ENCODE measurements at places on chromosomes 12 and 14.

DNA sequence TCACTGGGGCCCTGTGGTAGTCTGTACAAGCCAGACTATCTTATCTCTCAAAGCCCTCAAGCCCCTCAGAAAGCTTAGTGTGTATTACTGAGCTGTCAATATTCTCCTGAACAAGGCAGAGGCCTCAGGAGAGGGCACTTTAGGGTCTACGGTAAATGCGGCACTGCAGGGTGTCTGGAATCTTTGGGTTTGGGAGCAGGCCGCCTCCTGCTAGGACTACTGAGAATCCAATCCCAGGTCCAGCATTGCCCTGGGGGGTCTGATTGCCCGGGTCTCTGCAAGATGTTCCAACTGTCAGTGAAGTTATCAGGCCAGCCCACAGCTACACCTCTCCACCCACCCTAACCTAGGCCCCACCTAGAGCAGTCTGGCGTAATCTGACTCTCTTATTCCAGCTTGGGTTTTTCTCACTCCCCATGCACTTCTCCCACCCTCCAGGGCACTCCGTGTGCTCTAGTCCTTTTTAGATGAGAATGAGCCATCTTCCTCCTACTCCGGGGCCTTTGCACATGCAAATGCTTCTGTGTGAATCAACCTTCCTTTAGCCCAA, 4.3 kb upstream of the ZFP36L1 start:
- DNase-seq, result peak; percentile 96

DNA sequence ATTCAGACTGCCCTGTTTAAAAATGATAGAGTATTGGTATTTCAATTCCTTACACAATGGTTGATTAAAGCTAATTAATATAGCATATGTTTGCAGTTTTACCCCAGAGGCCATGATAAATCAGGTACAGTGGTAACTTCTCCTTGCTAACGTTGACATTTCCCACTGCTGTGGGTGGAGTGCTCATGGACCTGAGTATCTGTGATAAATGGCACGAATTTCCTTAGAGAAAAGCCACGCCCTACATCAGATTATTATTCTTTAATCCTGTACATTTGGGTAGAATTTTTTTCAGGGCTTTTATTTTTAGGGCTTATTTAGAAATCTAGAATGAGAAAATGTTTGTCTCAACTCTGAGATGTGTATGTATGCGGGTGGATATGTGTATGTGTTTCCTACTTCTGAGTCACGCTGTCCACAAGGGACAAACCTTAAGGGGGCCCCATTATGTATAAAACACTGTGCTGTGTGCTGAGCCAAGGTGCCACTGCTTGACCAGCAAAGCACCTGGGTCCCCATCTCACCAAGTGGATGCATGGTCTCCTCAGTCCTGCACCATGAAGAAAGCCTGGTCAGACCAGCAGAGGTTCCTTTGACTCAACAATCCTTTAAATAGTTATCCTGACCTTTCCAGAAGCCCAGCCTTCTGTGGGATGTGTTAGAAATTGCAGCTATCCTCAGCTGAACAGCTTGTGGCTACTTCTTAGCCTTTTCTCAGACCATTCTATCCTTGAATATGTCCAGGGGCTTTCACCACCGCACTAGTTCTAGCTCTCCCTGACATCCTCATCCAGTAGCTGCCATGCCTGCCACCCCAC, 57.9 kb upstream of the STK38L start:
- no peak for DNase-seq

DNA sequence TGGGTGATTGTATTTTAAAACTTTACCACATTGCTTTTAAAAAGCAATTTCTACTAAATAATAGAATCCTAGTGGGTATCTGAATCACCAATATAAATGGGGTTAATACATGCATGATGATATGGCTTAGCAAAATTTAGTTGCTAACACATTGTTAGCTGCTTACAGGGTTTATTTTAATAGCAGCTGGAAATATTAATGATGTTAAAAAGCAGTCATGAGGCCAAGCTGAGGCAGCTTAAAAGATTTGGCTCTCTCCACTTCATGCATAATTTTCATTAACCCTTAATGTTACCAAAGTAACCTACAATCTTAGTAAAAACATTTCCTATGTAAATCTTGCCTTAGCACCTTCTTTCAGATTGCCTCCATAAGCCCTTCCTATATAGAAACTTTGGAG, 49.2 kb upstream of the CNOT2 start:
- DNase-seq, result no peak

- no peak for DNase-seq
These were observed 63.4 kb downstream of the ANO4 start for GRCh38 chr12:100857971-100858370.

GRCh38 chr12:6241495-6241894, 41.3 kb downstream of the CD9 start:
- DNase-seq, result no peak

- DNase-seq, result no peak
These were observed 3.0 kb upstream of the TESC start for GRCh38 chr12:117101953-117102799.

GRCh38 chr14:58815794-58816193, 178.0 kb downstream of the DACT1 start:
- no peak for DNase-seq

- peak; percentile 84 for DNase-seq
These were observed 775 bp downstream of the GABARAPL1 start for GRCh38 chr12:10213168-10214135.
